ENCODE measurements at places on chromosomes 2 and 18.

- DNase-seq, result no peak
Observed at GRCh38 chr2:206477296-206477695, 34.0 kb downstream of the ADAM23 start.

DNA sequence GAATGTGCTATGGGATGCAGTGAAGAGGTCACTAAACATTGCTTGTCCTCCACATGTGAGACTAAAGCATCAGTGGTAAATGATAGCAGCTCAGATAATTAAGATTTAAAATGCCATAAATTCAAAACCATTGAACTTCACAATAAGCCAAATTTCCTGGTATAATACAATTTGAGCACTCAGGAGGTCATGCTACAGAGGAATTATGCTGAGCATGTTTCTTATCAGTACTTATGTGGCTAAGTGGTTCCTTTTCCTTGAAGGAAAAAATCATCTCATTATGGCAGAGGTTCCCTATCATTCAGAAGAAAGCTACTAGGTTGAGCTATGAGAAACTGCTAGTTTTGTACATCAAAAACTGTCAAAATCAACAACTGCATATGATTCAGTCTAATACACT is 156.6 kb downstream of the AGPS start:
- no peak for DNase-seq

- no peak for DNase-seq
Observed at GRCh38 chr2:25512707-25513106, 160.7 kb downstream of the DTNB start.

DNA sequence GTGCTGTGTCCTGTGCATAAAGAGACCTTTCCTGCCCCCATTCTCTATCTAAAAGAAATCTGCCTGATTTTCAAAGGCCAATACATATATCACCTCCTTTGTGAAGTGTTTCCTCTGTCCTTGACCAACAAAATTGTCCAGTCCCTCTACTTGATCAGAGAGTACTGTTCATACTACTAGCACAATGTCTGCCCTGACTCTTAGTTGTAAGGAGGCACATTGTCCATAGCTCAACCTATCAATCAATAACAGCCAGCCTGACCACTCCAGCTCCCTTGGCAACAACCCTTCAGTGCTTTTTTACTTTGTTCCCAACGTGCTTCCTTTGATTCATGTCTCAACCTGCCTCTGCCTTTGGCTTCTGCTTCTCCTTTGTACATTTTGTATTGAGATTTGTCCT is 398.9 kb downstream of the TRIB2 start:
- no peak for DNase-seq

DNA sequence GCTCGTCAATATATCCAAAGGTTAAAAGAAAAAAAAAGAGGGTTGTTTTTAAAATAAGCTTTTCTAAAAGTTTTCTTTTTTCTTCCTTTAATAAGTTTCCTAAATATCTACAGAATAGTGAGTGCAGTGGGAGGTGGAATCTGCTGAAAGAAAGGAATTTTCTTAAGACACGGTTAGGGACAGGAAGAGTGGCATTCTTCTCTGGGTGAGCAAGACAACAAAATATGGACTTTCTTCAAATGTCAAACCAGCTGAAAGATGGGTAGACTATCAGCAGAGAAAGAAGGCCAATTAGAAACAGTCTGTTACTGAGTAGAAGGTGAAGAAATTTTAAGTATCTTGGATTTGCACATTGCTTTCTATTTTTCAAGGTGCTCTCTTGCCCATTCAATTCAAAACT is 222.7 kb upstream of the PIK3C3 start:
- no peak for DNase-seq

- no peak for DNase-seq
Observed at GRCh38 chr2:73156539-73157124, 43.9 kb upstream of the RAB11FIP5 start.

DNA sequence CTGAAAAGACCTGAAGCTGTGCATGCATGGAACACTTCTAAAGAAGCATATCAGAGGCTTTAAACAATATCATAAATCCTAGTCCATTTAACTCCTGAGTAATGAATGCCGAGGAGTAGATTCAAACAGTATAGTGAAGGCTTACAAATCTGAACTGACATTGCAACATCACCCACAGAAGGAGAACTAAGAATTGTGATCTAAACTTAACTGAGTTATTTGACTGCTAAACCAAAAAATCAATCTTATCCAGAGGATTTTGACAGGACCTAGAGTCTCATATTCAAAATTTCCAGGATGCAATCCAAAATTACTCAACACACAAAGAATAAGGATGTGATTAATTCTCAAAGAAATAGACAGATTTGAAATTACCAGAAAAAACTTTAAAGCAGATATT is 181.0 kb downstream of the SLC39A10 start:
- no peak for DNase-seq

GRCh38 chr18:78778651-78779050 is 201.0 kb upstream of the SALL3 start:
- DNase-seq, result no peak

DNA sequence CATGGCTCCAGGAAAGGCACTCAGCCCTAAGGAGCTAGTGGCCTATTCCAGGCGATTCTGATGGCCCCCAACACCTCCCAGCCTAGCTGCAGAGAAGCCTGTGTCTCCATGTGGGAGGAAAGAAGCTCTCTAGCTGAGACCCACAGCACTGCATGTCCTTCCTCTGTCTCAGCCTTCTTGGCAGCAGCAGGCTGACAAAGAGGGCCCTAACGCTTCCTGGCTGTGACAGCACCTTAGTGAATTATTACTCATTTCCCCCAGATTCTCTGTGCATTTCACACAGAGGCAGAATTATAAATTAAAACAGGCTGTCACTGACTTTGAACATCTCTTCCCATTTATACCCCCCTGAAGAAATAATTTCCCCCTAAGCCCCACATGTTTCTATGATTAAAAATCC is 206.8 kb downstream of the CLIP4 start:
- DNase-seq, result no peak

DNA sequence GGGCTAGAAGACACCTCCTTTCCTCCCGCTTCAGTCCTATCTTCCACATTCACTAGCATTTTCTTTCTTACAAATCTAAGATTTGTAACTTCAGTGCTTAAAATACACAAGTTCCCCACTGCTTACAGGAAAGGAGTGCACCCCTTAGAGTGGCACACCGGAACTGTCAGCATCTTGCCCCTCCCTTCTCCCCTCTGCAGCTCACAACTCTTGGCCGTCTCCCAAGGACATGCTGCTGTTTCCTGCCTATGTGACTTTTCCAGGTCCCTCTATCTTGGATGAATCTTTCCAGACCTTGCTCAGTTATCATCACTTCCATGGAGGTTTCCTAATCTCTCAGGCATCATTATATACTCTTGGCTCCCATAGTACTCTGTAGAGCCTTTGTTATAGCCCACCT is 334.8 kb downstream of the CELF4 start:
- no peak for DNase-seq

DNA sequence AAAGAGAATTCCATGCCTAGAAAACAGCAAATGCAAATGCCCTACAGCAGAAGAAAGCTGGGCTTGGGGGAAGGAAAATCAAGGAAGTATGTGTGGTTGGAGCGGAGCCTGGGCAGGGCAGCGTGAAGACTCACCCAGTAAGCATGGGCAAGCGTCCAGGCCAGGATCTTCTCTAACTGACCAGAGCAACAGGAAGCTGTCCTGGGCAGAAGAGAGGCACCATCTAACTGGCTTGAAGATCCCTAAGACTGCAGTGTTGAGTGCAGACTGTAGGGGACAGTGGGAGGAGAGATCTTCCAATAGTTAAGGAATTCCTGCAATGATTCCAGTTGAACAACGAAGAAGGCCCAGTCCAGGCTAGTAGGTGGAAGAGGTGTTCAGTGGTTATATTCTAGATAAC is 57.9 kb downstream of the NXPH2 start:
- DNase-seq, result no peak

DNA sequence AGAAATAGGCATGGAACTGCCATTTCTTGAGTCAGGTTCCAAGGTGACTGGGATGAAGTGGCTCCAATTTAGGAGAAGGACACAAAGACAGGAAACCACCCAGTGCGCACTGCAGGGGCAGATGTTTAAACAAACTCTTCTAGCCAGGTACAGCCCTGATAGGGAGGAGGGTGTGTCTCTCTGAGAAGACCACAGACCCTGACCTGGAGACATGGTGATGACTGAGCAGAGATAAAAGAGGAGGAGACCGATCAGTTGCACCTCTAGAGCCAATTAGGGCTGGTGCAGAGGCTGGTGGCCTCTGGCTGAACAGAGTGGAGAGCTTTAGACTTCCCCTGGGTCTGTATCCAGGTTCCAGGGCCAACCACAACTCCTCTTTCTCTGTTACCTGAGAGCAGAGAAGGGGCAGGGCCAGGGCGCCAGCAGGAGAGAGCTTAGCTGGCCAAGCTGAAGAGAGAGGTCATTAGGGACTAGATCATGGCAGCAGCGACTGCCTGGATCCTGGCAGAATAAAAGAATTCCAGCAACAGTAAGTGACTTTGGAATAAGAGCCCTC is 5.4 kb upstream of the SPOPL start:
- DNase-seq, result no peak

- DNase-seq, result no peak
Observed at GRCh38 chr2:58957188-58957840, 716.2 kb upstream of the FANCL start.

- no peak for DNase-seq
Observed at GRCh38 chr2:62178741-62179271, 17.1 kb upstream of the B3GNT2 start.

GRCh38 chr2:42653908-42654445 is 85.5 kb downstream of the MTA3 start:
- DNase-seq, result no peak

GRCh38 chr2:29607038-29607420 is 314.4 kb downstream of the ALK start:
- no peak for DNase-seq

DNA sequence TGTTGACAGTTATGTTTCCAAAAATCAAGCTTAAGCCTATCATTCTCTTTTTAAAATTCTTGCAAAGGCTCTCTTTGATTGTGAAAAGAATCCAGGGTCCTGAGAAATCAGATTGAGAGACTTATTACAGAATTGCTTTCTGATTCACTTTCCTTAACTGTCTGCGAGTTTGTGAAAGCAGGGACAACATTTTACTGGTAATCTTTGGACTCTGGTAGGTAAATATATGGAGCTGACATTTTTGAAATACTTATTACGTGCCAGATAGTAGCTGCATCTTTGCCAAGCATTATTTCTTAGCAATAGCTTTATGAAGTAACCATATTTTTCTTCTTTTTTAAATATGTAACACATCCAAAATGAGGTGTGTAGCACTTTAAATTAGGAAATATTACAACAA is 570.9 kb downstream of the CMPK2 start:
- no peak for DNase-seq

- no peak for DNase-seq
Observed at GRCh38 chr2:133287709-133288108, 280.6 kb downstream of the NCKAP5 start.

- no peak for DNase-seq
Observed at GRCh38 chr18:59752666-59753065, 55.4 kb upstream of the CCBE1 start.

DNA sequence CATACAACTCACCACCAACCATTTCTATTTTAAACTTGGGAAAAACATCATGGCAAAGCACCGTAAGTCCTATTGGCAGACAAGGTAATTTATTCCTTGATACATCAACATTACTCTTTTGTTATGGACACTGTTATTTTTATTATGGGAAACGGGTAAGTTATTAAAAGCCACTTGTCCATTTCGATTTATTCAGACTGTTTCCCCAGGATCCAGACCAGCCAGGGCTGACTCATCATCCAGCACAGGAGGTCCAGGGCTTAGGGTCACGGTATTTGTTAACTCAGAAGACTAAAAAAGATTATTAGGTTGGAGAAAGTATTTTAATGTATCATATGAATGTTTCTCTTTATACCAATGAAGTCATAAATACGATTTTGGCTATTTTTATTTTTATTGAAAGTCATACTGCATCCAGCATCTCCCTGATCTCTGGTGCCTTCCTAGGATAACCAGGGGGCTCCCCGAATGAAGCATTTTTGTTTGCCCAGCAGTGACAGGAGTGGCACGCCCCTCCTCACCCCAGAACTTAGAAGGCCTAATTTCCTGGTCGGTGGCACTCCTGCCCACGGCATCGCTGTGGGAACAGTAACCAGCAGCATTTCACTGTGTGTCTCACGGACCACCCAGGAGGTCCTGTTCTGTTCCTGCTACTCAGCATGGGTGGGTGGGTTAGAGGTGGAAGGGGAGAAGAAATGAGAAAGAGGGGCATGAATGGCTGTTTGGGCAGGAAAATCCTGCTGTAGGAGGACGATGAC is 446.1 kb downstream of the EIPR1 start:
- DNase-seq, result no peak

DNA sequence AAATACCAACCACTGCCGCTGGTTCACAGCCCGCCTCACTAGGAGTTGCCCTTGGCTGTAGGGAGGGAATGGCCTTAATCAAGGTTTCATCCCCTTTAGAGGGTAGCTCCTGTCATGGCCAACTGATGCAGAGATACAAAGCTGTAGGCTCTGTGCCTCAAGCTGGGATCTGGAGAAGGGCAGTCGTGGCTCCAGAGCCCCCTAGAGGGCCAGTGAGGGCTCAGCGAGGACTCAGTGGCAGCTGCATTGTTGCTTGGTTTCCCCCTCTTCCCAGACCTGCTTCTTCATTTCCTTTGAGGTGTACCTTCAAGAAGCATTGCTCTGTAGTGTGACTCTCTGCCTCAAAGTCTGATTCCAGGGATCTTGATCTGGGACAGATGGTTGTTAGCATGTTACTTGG is 302.1 kb downstream of the LPIN1 start:
- no peak for DNase-seq

DNA sequence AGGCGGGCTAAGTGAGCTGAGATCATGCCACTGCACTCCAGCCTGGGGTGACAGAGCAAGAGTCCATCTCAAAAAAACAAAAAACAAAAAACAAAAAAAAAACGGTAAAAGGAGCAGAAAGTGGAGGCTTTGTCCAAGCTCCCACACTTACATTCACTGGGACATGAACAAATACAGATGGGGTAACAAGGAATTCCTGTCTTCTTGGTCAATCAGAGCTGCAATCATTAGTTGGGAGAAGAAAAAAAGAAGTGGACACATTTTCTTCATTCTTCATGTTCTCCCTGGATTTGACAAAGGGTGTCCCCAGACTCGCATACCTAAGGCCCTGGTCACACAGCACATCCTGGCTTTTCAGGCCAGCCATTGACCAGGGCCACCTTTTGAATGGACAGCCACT is 124.6 kb downstream of the SOCS6 start:
- DNase-seq, result no peak

- no peak for DNase-seq
Observed at GRCh38 chr2:227153758-227154486, 10.1 kb downstream of the COL4A4 start.

DNA sequence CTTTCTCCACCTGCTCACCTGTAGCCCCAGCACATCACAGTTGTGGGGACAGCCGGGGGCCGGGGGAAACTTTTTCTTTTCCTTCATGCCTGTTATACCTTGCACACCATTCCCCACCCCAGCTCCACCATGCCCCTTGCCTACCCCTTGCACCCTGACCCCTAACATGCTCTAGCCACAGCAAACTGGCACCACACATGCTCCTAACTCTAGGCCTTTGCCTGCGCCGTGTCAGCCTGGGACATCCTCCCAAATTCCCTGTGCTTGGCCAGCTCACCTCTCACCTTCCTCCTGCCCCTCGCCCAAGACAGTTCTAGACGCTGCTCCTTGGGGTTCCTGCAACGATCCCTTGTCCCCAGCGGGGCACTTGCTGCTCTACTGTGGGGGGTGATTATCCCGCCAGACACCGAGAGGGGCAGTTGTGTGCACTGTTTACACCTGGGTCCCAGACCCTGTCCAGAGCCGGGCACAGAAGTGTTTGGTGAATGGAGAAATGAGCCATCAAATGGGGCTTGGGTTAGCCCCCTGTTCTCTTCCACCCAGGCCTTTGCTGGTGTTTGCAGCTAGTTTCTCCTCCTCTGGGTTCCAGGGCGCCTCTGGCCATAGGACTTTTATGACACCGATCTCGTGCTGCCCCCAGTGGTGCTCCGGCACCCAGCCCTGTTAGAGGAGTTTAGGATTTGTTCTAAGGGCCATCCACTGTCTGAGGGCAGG is 129.8 kb downstream of the CTIF start:
- DNase-seq, result no peak

Measured in kidney epithelial cell (primary cell).